ENCODE measurements at places on chromosomes 3 and 15. TPM values are rescaled to one million over a fixed set of nuclear protein-coding genes. Genes with fewer than 3 reads are reported as not detected.

Gene GOLGA6A
- total RNA-seq, result not detected

Gene SLC2A2
- total RNA-seq, result not detected

Gene LXN
- total RNA-seq, result 76.1 TPM

Gene GOLGA8A
- 8.3 TPM for total RNA-seq

Gene PRR20G
- not detected for total RNA-seq

Gene CFAP91
- 0.45 TPM for total RNA-seq

Gene HTR3C
- total RNA-seq, result not detected

Gene SPRED1
- 29.2 TPM for total RNA-seq

Gene IL17RE
- 0.18 TPM for total RNA-seq

Gene TXNRD3
- 6.0 TPM for total RNA-seq

Gene MRPL46
- 16.4 TPM for total RNA-seq

Gene AADACL2
- total RNA-seq, result not detected

Gene UNC13C
- not detected for total RNA-seq

Gene ABHD6
- 5.7 TPM for total RNA-seq

Gene SLC27A2
- not detected for total RNA-seq

Gene KIF23
- 18.1 TPM for total RNA-seq

Gene MGLL
- total RNA-seq, result 40.6 TPM

Gene IQCB1
- total RNA-seq, result 18.6 TPM

Gene LMAN1L
- not detected for total RNA-seq
